ENCODE measurements at places on chromosomes 5 and 9. TPM values are rescaled to one million over a fixed set of nuclear protein-coding genes. Genes with fewer than 3 reads are reported as not detected.

- DNase-seq, result no peak
- no peaks in the 10 kb centered on the region for H3K4me1 ChIP-seq
- no peak overlapping the region for H3K27ac ChIP-seq
- H3K36me3 ChIP-seq, result no peaks in the 10 kb centered on the region
- H3K4me3 ChIP-seq, result no peak overlapping the region
These were observed 248.7 kb downstream of the LURAP1L start for GRCh38 chr9:13023498-13023897.

GRCh38 chr5:16037121-16037845, 142.3 kb downstream of the MARCHF11 start:
- H3K27me3 ChIP-seq, result no peaks in the 10 kb centered on the region
- H3K36me3 ChIP-seq, result no peaks in the 10 kb centered on the region
- no peak overlapping the region for H3K4me3 ChIP-seq
- no peaks in the 10 kb centered on the region for H3K4me1 ChIP-seq

GRCh38 chr9:77647267-77648233, 572 bp downstream of the GNA14 start:
- no peaks in the 10 kb centered on the region for H3K27me3 ChIP-seq
- no peaks in the 10 kb centered on the region for H3K4me1 ChIP-seq
- no peak for DNase-seq
- H3K4me3 ChIP-seq, result no peak overlapping the region
- H3K36me3 ChIP-seq, result no peaks in the 10 kb centered on the region
- H3K27ac ChIP-seq, result no peak overlapping the region

DNA sequence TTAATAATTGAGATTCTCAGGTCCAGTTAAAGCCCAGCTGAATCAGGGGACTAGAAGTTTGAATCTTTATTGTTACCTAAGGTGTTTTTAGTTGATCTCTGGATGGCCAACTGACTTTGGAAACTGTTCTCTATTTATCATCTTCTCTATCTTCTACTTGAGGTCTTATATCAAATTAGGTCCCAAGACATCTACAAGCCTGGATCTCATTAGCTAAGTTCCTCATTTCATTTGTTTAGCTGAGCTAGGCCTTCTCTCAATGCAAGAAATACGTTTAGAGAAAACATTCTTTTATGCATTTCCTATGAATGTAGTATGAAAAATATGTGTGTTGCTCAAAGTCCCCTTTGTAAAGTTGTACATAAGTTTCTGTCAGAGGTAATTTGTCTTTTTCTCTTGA, 196.6 kb downstream of the PTTG1 start:
- no peaks in the 10 kb centered on the region for H3K27me3 ChIP-seq
- no peak for DNase-seq
- H3K27ac ChIP-seq, result no peak overlapping the region
- no peaks in the 10 kb centered on the region for H3K4me1 ChIP-seq

GRCh38 chr5:1511651-1512540, 11.9 kb downstream of the LPCAT1 start:
- no peak overlapping the region for H3K4me3 ChIP-seq
- peaks cover 22% of the 10 kb centered on the region for H3K4me1 ChIP-seq
- no peak overlapping the region for H3K27ac ChIP-seq

GRCh38 chr5:553874-554273, 29.6 kb upstream of the SLC9A3 start:
- H3K36me3 ChIP-seq, result no peaks in the 10 kb centered on the region
- DNase-seq, result no peak
- no peaks in the 10 kb centered on the region for H3K4me1 ChIP-seq

- no peak for DNase-seq
- H3K27me3 ChIP-seq, result no peaks in the 10 kb centered on the region
- H3K36me3 ChIP-seq, result no peaks in the 10 kb centered on the region
- no peak overlapping the region for H3K27ac ChIP-seq
- no peak overlapping the region for H3K4me3 ChIP-seq
- no peaks in the 10 kb centered on the region for H3K4me1 ChIP-seq
These were observed 72.9 kb downstream of the TARS1 start for GRCh38 chr5:33513462-33514185.

ARRDC3 gene
- 32.4 TPM for total RNA-seq

- no peak for DNase-seq
- no peaks in the 10 kb centered on the region for H3K36me3 ChIP-seq
- H3K27ac ChIP-seq, result no peak overlapping the region
These were observed 4.6 kb downstream of the ARAP3 start for GRCh38 chr5:141677415-141677814.

- H3K27me3 ChIP-seq, result no peaks in the 10 kb centered on the region
- H3K4me3 ChIP-seq, result no peak overlapping the region
- DNase-seq, result no peak
- H3K4me1 ChIP-seq, result no peaks in the 10 kb centered on the region
- no peaks in the 10 kb centered on the region for H3K36me3 ChIP-seq
These were observed 104.7 kb downstream of the NR2F1-AS1 start for GRCh38 chr5:93476251-93476742.

IFNA21 gene
- total RNA-seq, result not detected
